ENCODE measurements at places on chromosomes 11 and 22.

DNA sequence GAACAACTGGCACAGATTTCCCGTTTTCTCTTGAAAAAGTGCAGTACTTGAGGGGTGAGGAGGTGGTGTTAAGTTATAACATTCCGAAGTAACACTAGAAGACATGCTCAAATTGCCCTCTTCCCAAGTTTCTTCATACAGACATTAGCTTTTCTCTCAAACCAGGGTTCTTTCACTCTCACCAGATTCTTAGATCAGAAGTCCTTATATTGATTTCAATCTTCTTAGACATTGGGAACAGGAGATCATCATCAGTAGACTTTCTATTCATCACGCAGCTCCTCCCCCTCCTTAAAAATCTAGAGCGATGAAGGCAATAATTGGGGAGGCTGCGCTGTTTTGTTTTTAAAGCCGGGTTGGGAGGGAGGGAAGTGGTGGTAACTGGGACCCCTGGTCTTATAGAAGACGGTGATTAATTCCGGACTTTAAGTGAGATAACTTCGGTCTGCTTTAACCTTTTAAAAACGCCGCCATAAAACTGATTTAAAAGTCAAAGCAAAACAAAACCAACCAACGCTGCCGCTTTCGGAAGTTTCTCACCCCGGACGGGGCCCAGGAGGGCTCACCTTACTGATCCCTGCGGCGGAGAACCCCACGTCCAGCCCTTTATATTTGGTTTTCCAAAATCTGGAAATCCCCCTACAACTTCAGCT lies 665 bp downstream of the USP28 start:
- DNase-seq: no peak

GRCh38 chr11:114848027-114848426 lies 169.7 kb downstream of the NXPE2 start:
- no peak for DNase-seq

DNA sequence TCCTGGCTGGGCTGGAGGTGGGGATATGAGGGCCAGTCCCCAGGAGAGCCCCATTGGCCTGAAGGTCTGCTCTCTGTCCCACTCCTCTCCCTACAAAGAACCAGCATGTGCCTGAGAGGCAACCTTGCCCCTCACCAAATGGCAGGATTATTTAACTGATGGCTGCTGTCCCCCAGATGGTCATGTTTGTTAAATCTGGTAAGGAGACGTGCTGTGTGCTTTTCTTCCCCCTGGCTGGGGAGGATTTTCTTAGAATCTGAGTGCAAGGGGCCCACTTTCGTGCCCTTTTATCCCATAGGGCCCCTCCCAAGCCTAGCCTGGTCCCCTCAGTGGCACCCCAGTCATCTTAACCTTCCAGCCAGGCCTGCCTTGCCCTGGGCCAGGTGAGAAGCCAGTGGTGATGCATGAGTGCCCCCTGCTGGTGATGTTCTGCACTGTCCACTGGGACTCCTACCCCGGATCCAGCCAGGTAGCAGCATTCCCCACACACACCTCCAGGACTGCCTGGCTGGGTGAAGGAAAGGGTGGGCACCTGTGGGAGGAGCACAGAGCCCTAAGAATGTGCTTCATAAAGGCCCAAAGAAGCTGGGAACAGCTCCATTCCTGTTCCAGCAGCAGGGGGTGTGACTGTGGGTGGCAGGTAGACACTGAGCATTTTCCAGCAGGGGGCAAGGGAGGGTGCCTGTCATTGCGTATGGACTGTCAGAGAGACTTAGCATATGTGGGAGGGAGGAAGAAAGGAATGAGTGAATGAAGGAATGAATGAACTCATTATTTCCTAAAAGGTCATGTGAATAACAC lies 28.9 kb downstream of the MFNG start:
- peak; percentile 75 for DNase-seq

DNA sequence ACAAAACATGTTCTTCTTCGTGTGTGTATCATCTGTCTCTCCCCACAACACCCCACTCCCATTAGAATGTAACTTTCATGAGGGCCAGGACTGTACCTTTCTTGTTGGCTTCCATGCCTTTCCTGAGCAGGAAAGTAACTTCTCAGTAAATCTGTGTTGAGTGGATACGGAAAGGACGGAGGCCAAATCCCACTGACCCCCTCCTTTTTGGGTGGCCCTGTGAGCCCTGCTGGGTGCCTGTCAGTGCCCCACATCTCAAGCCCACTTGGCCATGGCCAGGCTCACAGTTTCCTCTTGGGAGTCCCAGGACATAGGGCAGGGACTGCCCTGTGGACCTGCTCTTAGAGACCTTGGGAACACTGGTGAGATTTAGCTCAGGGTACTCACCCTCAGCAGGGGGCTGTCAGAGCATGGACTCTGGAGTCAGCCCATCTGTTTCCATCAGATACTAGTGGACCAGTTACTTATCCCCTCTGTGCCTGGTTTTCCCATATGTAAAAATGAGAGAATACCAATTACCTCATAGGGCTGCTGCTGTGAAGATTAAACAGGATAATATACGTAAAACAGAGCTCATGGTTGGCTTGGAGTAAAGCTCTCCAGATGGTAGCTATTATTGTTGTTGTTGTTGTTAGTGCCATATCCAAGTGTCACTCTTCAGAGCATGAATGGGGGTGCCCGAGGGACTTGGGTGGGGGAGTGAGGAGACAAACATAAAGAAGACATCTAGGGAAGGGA lies 1.0 kb upstream of the C11orf96 start:
- DNase-seq: no peak

DNA sequence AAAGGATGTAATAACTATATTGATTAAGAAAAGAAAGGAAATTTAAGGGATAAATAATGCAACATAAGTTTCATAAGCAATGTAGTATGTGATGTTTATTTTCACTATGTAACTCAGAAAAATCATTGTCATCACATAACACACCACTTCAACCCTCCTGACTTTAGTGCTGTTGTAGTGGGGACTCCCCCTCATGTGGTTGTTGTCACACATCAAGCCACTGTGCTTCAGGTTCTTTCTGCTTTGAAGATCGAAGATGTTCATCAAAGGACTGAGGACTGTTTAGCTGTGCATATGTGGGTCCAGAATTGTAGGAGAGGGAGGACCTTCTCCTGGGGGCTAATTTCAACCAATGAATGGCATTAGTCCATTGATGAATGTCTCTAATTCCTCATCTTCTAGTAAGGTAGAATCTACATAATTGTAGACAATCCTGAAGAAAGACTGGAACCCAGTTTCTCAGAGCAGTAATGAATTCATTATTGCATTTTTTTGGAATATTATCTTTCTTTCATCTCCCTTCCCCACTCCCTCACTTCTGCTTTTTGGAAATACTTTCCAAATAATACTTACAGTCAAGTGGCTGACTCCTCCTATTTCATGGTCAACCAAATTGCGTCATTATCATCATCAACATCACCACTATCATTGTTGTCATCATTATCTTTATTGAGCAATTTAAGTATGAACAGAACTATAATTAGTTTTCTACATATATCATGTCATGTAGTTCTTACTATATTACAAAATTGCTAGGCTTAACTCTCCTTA lies 9.8 kb upstream of the CARD16 start:
- DNase-seq: no peak

GRCh38 chr11:47979378-47980087 lies 826 bp upstream of the PTPRJ start:
- DNase-seq: no peak

GRCh38 chr11:115317277-115318185 lies 186.7 kb downstream of the CADM1 start:
- DNase-seq: no peak

DNA sequence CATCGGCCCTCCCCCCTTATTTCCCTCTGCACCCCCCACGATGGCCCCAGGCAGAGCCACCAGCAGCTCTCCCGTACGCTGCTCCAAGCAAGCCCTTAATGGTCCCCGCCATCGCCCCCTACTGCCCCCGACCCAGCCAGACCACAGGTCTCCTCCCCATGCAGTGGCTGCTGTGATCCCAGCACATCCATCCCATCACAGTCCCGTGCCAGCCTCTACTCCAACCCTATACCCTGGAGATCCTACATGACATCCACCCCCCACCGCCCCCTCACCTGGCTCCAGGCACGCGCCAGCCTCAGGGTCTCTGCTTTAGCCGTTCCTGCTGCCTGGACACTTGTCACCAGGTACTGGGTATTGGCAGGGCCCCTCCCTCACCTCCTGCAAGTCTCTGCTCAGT lies 85.8 kb upstream of the RTL6 start:
- DNase-seq: no peak

GRCh38 chr11:64605244-64605560 lies 14.2 kb downstream of the SLC22A12 start:
- DNase-seq: no peak

GRCh38 chr11:103636232-103636631 lies 400.2 kb upstream of the DDI1 start:
- DNase-seq: no peak

- DNase-seq: no peak
These were observed 57.8 kb upstream of the PTPN5 start for GRCh38 chr11:18849406-18849805.

GRCh38 chr22:29113319-29113718 lies 40.5 kb downstream of the KREMEN1 start:
- no peak for DNase-seq

- no peak for DNase-seq
These were observed 5.4 kb upstream of the MAPK8IP1 start for GRCh38 chr11:45879803-45880686.

Measured in CD4-positive, alpha-beta T cell treated with Interleukin-15 for 1 hour (primary cell).